Subcutaneous preadipocyte (primary cell): ENCODE measurements at places on chromosomes 5 and 9. TPM values are rescaled to one million over a fixed set of nuclear protein-coding genes. Genes with fewer than 3 reads are reported as not detected.

Gene C5orf58
- not detected in 2 replicates for total RNA-seq

Gene LIFR
- 44.8 and 65.3 TPM in 2 replicates for total RNA-seq

Gene SPARC
- total RNA-seq = 755 and 817 TPM in 2 replicates

Gene CARTPT
- not detected in 2 replicates for total RNA-seq

Gene HINT1
- 120 and 182 TPM in 2 replicates for total RNA-seq

Gene PDLIM4
- 33.6 and 62.1 TPM in 2 replicates for total RNA-seq

Gene PCDHGC4
- total RNA-seq = 2.2 and 2.7 TPM in 2 replicates

Gene GGTA1
- total RNA-seq = not detected in 2 replicates

Gene S1PR3
- total RNA-seq = 92.2 and 119 TPM in 2 replicates

Gene HCN1
- total RNA-seq = not detected in 2 replicates
